ENCODE measurements at places on chromosomes 13 and 19. TPM values are rescaled to one million over a fixed set of nuclear protein-coding genes. Genes with fewer than 3 reads are reported as not detected.

The CYP4F12 gene
- total RNA-seq: not detected

The DMKN gene
- total RNA-seq: 146 TPM

The FUT1 gene
- total RNA-seq: 14.8 TPM

The MEDAG gene
- 36.6 TPM for total RNA-seq

The SLITRK5 gene
- 0.33 TPM for total RNA-seq

The KLK15 gene
- total RNA-seq: not detected

The EGLN2 gene
- total RNA-seq: 50.8 TPM

The IGFL3 gene
- not detected for total RNA-seq

The CCDC122 gene
- total RNA-seq: 6.2 TPM

The MYPOP gene
- 13.5 TPM for total RNA-seq

GRCh38 chr13:22032905-22033304 lies 362.0 kb downstream of the FGF9 start:
- DNase-seq: peak; percentile 30

GRCh38 chr13:24851546-24851945 lies 87.6 kb downstream of the RNF17 start:
- DNase-seq: no peak

GRCh38 chr19:31214086-31214485 lies 135.2 kb downstream of the TSHZ3 start:
- peak; percentile 28 for DNase-seq

GRCh38 chr19:46617601-46618000 lies 7.3 kb downstream of the PTGIR start:
- DNase-seq: no peak

DNA sequence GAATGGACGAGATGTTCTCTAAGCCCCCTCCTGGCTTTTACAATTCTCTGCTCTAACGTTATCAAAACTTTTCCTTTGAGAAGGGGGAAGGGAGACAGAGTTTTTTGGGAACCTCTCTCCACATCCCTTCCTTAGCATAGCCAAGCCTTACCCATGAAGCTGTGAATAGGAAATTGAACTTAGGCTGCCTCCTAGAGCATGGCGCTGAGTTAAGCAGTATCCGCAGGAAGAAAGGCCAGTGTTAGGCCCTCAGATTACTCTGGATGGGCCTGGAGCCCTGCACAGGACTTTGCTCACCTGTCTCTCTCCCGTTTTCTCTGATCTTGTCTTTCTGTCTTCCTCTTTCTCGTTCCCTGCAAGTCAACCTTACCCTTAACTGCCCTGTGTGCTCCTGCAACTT lies 39.6 kb downstream of the CYP2B6 start:
- no peak for DNase-seq
